ENCODE measurements at places on chromosomes 2 and 18.

DNA sequence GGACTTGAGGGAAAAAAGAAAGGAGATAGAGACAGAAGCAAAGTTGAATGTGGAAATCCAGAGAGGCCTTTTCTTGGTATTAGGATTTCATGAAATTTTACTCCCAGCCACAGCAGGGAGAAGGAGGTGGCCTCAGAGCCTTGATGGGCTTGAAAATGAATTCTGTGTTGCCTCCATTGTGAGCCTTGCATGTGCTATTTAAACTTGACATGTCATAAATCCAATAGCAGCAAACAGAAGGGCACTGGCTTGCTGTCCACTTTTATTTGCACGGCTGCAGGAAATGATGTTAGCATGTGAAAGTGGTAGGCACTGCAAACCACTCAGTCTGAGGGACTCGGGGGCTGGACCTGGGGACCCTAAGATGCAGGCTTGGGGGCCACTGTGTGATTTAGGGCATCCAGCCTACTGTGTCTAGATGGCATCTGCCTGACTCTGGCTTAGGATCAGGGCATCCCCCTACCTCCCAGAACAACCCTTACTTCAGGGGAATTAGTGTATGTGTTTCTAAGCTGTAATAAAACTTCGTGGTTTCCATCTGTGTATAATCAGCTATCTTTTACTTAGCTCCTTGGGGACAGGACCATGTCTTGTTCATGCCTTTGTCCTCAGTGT, 139.1 kb upstream of the SKOR2 start:
- DNase-seq, result no peak

- no peak for DNase-seq
Observed at GRCh38 chr2:122999258-122999657, 1025.8 kb upstream of the CNTNAP5 start.

DNA sequence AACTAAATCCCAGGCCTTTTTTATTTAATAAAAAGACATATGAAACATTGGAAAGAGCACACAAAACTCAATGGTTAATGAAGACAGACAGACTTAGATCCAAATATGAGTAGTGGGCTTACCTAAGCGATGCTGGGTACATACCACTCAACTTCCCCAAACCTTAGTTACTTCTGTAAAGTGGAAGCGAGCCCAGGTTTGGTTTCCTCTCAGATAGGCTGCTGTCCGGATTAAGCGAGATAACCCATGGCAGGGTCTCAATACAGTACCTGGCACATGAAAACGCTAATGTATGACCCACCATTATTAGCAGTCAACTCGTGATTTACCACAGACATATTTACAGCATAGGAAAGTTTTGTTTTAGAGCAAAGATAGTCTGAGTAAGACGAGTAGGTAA, 21.6 kb downstream of the MBOAT2 start:
- no peak for DNase-seq

DNA sequence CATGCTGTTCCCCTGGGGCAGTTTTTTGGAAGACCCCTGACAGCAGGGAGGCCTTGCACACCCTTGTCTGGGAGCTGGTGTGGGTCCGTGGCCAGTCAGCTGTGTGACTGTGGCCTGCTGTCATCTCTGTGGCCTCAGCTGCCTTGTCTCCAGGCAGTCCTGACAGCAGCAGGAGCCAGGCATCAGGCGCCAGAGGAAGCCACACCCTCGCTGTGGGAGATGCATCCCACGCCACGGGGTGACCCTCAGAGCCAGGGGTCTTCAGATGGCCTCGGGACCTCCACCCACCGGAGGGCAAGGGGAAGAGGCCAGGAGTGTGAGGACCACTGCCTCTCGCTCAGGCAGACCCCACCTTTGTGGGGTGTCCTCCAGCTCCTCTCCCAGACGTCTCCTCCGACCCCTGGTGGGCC, 5.0 kb downstream of the BOK start:
- no peak for DNase-seq

DNA sequence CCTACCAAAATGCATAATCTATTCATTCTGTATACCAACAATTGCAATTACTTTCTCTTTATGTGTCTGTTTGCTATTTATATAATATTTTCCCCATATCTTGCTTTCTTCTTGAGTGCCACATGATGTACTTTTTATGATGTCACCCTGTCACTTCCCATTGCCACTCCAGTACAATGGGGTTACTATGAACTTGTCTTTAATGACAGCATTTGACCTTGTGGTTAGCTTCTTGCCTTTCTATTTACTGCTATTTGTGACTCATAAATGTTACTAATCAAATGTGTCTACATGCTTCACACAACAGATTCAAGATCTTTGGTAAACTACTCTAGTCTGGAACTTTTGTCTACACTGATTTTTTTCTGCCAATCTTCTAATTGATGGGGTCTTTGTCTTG, 486.3 kb downstream of the NR4A2 start:
- DNase-seq, result no peak

GRCh38 chr18:64692826-64693225, 543.9 kb upstream of the LINC00305 start:
- DNase-seq, result no peak
